Activated naive CD4-positive, alpha-beta T cell (primary cell): ENCODE measurements at places on chromosomes 4 and X.

GRCh38 chrX:19867411-19867732 lies 20.0 kb downstream of the SH3KBP1 start:
- no peak for DNase-seq

DNA sequence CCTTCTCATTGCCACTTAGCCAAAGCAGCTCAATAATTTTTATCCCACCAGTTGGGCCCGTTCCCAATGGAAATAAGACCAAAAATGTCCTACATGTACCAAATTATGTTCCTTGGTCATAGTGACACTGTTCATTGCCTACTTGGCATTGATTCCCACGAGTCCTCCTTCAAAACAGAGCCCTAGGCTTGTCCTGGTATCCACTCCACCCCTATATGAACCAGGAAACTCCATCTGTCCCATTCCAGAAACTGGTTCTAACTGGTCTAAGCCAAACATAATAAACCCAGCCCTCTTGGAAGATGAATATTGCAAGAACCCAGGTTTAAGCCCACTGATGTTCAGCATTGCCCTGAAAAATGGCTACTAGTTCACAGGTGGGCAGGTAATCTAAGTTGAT lies 30.9 kb upstream of the S100G start:
- DNase-seq: no peak

- no peak for DNase-seq
These were observed 29.9 kb upstream of the CPLX1 start for GRCh38 chr4:855880-856224.

DNA sequence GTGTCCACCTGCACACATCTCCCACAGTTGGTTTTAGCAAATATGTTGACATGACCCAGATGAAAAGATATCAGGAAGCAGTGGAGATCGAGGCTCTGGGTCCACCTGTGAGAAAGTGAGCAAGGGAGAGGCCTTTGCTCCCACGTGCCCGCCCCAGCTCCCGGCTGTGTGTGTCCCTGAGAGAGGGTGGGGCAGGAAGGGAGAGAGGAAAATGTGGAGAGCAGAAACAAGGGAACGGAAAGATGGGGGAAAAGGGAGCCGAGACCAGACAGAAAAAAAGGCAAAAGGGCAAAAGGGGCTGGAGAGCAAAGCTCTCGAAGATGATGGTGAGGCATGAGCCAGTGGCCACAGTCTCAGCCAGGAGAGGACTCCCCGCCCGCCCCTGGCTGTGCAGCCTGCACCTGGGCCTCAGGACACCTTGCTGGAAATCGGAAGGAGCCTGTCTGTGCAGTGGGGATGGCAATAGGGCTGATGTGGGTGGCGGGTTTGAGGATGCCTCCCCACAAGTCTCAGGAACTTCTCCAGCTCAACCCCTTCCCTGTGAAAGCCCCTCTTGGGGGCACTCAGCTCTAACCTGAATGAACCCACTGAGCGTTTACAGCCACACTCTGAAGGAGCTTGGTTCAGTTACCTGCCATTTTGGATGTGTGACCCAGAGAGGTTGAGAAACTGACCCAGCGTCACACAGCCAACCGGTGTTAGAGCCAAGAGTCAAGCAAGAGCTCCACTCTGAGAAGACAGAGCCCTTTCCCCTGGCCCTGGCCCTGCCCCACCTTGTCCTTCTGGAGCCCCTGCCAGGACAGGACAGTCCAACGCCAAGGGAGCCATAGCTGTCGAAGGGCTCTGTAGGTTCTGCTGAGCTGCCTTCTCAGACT lies 20.3 kb upstream of the MSX1 start:
- DNase-seq: no peak

GRCh38 chrX:135308345-135308855 lies 880 bp upstream of the ETDC start:
- no peak for DNase-seq

- no peak for DNase-seq
These were observed 131.7 kb downstream of the DCK start for GRCh38 chr4:71125137-71125536.
